CD4-positive, alpha-beta T cell treated with Interleukin-17A for 1 hour (primary cell): ENCODE measurements at places on chromosomes 5 and 9.

- DNase-seq: peak; percentile 64
Observed at GRCh38 chr9:76576344-76576743, 117.4 kb downstream of the GCNT1 start.

- no peak for DNase-seq
Observed at GRCh38 chr9:113454914-113455761, 8.4 kb upstream of the RGS3 start.

- DNase-seq: no peak
Observed at GRCh38 chr5:116546033-116546742, 28.4 kb downstream of the SEMA6A start.

- no peak for DNase-seq
Observed at GRCh38 chr5:72988769-72989168, 32.9 kb downstream of the FCHO2 start.

GRCh38 chr5:127590156-127590722, 58.6 kb upstream of the CTXN3 start:
- no peak for DNase-seq

GRCh38 chr5:103450333-103451061, 112.1 kb downstream of the NUDT12 start:
- no peak for DNase-seq

- no peak for DNase-seq
Observed at GRCh38 chr5:133713751-133714150, 101.4 kb upstream of the FSTL4 start.

- no peak for DNase-seq
Observed at GRCh38 chr5:136516637-136517036, 151.3 kb upstream of the TRPC7 start.

DNA sequence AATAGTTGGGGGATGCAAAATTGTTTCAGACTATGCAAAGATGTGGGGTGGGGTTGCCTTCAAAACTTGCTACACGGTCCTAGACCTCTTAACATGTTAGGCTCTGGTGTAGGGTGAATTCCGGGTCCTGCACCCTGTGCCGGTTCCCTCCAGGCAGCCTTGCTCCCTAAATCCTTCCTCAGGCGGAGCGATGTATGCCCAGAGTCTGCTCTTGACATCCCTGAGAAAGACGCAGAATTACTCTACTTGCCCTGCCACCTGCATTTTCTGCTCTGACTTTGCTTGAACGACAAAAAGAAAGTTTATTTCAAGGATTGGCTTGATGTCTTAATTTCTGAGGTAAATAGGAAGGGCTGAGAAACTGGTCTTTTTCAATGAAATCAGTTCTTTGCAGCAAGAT, 691 bp downstream of the THBS4 start:
- DNase-seq: no peak

DNA sequence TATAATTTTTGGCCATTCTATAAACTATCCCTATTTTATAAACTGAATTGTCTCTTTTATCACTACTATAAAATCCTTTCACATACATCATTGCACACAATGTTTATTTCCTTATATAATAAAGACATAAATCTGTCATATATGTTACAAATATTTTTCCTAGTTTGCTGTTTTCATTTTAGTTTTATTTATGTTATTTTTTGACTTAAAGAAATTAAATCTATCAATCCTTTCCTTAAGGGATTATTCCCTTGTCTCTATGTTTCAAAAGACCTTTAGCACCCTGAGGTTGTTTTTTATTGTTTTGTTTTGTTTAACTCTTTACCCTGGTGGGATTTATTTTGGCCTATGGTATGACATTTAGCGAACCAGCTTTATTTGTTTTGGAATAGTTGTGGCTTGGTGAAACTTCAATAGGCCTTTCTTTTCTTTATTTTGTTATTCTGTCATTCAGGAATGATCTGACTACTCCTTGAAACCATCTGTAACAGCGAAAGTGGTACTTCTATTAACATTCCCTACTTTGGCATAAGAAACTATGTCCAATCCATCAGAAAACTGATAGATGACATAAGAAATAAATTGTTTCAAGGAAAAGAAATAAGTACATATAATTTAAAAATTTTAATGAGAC, 125.9 kb downstream of the CEP120 start:
- DNase-seq: no peak

GRCh38 chr9:9585920-9586319, 1026.9 kb downstream of the PTPRD start:
- no peak for DNase-seq

GRCh38 chr5:103092676-103093075, 27.3 kb downstream of the GIN1 start:
- no peak for DNase-seq

GRCh38 chr5:40746703-40747102, 9.1 kb downstream of the TTC33 start:
- DNase-seq: no peak

- no peak for DNase-seq
Observed at GRCh38 chr5:178502401-178503100, 87.6 kb downstream of the COL23A1 start.

DNA sequence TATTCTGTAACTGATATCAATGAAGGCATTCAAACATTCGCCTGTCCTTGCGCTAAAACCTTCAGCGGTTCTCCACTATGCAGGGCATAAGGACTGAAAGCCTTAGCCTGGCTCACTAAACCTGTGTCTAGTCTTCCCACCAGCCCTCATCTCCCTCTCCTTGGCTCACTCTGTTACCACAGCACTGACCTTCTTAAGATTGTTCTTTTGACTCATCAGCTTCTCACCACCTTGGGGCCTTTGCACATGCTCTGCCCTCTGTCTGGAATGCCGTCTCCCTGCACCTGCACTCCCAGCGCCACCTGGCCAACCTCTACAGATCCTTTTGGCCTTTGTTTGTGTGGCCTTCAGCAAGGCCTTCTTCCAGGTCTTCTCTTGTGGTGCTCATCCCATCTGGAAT, 131.8 kb upstream of the IER5L start:
- no peak for DNase-seq

- DNase-seq: no peak
Observed at GRCh38 chr5:175336781-175337180, 107.2 kb downstream of the DRD1 start.

- DNase-seq: no peak
Observed at GRCh38 chr5:150066901-150067396, 19.4 kb downstream of the CSF1R start.

DNA sequence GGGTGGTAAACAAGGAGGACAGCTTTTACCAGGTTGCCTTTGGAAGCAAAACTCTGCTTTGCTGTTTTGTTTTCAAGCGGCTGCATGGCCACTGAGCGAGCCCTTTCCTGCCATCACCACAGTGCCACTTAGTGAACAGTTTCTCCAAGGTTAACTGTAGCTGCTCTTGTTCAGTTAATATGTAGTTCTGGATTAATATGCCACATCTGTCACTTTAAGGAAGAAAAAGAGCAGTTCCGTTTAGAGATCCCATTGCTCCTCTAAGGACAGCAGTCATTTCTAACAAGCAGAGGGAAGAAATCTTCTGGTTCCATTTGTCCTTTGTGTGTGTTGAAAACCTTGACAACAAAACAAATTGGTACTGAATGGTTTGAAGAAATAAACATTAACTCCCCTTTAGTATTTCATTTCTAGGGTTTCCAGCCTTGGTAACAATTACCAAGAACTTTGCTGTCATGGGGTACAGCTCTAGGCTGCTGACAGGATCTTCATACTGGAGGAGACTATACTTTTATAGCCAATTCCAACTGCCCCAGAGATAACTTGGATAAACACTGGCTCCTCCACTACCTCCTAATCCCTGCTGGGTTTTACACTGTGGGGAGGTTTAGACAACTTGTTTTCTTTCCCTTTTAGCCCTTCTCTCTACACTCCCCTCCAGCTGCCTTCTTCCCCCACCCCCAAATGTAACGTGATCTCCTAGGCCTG, 10.3 kb upstream of the ABL1 start:
- no peak for DNase-seq

- DNase-seq: no peak
Observed at GRCh38 chr9:6956879-6957278, 199.1 kb downstream of the KDM4C start.

DNA sequence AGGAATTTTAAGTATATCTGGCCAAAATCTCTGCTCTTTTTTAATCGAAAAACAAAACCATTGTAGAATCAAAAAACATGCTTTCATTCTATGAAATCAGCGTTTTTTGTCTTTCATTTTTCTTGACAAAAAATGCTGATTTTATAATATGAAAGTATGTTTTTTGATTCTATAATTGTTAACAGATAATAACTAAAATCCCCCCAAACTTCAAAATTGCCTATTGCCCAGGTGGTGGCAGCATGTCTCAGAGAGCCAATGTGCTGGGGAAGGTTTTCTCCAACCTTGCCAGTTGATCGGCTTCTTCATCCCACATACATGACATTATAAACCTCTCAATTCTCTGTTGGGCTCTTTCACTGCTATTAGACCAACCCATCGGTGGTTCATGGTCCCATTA, 5.1 kb upstream of the SMIM15 start:
- no peak for DNase-seq

- no peak for DNase-seq
Observed at GRCh38 chr5:110159202-110159601, 469.5 kb downstream of the MAN2A1 start.

DNA sequence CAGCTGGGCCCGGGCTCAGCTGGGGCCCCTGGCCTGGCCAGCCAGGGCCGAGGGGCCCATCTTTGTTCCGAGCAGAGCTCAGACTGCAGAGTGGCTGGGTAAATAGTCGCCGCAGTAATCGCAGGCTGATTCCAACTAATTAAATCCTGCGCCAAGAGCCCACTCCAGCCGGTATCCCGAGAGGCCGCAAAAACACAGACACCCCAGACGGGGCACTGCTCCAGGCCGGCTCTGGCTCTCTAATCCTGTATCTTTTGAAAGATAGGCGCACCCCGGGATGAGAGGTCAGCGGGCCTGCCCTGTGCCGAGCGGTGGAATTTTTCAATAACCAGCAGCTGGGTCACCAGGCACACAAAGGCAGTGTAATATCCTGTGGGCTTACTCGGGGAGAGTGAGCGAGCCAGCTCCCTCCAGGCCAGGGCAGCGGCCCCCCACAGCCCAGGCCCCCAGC, 57.7 kb downstream of the LMX1B start:
- DNase-seq: no peak

- no peak for DNase-seq
Observed at GRCh38 chr9:110975969-110976368, 62.3 kb downstream of the LPAR1 start.

DNA sequence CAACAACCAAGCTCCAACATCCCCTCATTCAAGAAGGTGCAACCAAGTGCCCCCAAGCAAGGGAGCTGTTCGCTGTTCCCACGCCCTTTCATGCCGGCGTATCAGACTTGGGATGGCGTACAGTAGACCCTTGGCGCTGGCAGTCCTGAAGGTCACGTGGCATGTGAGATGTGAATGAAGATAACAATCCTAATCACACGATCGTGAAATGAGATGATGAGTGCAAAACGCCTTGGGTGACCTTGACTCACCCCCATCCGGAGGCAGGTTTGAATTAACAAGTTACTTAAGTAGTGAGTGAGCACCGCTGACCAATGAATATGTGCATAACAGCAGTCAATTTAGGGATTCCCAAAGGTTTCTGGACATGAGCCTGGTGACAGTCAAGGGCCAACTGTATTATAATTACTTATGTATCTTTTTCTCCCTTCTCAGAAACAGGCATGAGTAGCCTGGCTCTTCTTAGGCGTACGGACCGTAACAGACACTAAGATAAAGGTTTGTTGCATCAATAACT, 150.2 kb downstream of the TTLL11 start:
- no peak for DNase-seq

- peak; percentile 55 for DNase-seq
Observed at GRCh38 chr9:133115604-133116345, 5.3 kb downstream of the RALGDS start.

DNA sequence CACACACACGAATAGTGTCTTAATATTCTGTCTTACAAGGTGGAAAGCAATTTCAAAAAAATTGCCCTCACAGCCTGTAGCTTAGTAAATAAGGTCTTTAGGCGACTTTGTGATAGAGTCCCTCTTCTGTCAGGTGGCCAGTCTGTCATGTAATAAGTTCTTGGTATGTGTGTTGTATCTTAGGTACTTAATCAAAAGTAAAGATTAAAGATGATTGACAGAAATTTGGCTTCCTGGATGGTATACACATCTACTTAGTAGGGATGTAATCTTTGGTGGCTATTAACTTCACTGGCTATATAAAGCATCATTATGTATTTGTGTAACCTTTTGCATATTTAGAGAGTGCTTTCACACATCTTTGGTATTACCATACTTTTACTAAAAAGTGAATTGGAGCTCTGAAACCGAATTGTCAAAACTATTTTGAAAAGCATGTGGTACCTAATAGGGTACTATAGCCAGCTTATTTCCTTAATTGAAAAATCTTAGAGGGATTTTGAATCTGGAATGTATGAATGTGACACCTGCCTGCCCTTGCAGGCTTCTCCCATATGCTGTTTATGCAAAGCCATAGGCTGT, 3.4 kb downstream of the G3BP1 start:
- no peak for DNase-seq

DNA sequence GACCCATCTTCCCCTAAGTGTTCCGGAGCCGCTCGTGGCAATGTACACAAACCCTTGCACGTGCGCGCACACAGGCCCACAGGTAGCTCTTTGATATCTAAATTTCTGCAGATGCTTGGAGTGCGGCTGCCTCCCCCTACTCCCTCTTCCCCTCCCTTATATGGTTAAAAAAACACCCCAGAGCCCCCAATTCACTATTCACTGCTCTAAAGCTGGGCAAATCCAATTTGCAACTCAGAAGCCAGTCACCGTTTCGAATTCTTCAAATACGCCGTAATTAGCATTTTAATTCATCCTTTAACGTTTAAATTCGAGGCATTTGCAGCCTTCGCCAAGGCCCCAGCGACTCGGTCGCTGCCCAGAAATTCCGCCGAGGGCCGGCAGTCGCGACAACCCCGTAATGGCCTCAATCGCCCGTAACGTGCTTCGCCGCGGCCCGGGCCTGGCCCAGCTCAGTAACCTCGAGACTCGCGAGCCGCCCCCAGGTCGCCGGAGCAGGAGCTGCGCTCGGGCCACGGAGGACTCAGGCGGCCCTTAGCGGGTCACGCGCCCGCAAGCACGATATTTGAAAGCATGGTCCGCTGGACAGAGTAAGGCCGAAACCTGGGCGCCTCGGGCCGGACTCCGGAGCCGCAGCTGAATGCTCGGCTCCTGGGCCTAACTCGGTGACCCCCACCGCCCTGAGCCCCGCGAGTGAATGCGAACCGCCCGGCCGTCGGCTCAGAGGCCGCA, 1.3 kb downstream of the IRX2 start:
- no peak for DNase-seq

DNA sequence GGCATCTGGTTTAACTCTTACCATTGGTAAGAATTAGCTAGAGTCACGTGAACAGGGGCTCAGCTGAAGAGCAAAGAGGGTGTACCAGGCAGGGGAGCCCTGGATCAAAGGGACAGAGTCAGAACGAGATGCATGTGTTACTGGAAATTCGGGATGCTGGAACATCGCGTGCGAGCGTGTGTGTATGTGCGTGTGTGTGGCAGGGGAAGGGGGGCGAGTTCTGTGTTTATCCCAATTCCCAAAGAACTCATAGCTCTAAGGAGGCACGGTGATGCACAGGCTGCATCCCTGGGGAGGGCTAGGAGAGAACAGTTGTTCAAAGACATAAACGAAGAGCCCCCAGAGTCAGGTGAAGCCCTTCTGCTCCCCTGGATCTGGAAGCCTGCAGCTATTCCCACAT, 353.3 kb downstream of the GADD45G start:
- no peak for DNase-seq

- peak; percentile 52 for DNase-seq
Observed at GRCh38 chr5:148820461-148821395, 5.7 kb upstream of the ADRB2 start.
